A549 treated with CORT108297 at 1 μM for 4 hours (cell line): ENCODE measurements at places on chromosomes 6 and 20. TPM values are rescaled to one million over a fixed set of nuclear protein-coding genes. Genes with fewer than 3 reads are reported as not detected.

Gene ETV7
- 0.13 to 0.18 TPM (median 0.16 TPM) in 4 of 5 replicates, not detected in the other for total RNA-seq

Gene ATF6B
- total RNA-seq, result 27.4 to 38.6 TPM (median 36.1 TPM) in 5 replicates

Gene WFDC10B
- not detected in 5 replicates for total RNA-seq

Gene BCKDHB
- total RNA-seq, result 4.8 to 6.8 TPM (median 5.4 TPM) in 5 replicates

Gene SLC13A3
- 0.07 TPM in 1 of 5 replicates, not detected in the others for total RNA-seq

Gene KIF25
- 0.05 to 0.39 TPM (median 0.07 TPM) in 3 of 5 replicates, not detected in the others for total RNA-seq

Gene INSM1
- total RNA-seq, result 0.02 TPM in 1 of 5 replicates, not detected in the others

Gene CALHM4
- 0.16 TPM in 1 of 5 replicates, not detected in the others for total RNA-seq

Gene PCMTD2
- total RNA-seq, result 7.7 to 13.9 TPM (median 11.9 TPM) in 5 replicates

Gene C6orf52
- 1.1 to 2.2 TPM (median 1.4 TPM) in 5 replicates for total RNA-seq
